ENCODE measurements at places on chromosomes 4 and X.

DNA sequence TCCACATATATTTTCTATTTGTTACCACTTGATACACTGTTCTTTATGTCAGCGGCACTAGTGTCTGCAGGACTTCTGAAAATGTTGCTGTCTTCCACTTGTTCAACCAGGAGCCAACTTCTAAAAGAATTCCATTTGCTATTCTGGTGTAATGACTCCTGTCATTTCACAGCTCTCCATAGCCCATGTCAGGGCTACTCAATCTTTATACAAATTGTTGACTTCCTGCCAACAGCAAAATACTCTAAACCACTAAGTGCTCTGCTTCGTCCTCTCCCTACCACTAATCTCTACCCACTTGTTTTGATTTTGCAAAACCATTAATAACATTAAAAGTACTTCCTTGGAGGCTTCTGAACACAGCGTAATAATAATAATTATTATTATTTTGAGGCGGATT, 7.2 kb downstream of the CTSO start:
- DNase-seq: no peak

DNA sequence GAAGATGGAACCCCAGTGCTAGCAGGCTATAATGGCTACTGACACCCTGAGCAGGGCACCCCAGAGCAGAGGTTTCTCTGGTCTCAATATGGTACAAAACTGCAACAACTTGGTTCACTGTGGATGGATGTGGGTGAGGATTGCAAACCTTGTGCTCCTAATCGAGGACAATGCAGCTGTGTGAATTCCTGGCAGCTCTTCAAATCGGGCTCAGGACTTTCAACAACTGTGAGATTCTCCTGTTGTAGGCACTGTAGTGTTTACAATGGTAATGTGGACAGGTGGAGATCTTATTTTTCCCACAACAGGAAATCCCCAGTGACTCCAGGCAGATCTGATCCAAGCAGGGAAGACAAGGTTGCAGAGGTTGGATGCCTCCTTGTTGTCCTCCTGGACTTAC, 101.5 kb downstream of the RCHY1 start:
- DNase-seq: no peak

DNA sequence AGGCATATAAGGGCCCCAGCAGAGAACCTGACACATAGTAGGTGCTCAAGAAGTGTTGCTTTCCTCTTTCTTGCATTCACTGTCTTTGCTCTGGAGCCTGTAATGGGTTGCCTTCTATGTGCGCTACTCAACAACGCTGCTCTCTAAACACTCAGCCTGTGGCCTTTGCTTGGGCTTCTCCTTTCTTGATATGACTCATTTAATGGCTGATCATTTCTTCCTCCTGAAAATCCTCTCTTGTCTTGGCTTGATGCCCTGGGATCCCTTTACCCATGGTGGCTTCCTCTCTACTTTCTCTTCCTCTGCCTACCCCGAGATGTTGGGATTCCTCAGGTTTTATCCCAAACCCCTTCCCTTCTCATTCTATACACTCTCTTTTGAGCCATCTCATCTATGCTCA, 19.9 kb upstream of the PJA1 start:
- no peak for DNase-seq

GRCh38 chrX:27309406-27309805, 153.7 kb downstream of the PPP4R3C start:
- peak; percentile 79 for DNase-seq

GRCh38 chr4:163755013-163755412, 260.5 kb downstream of the TMA16 start:
- DNase-seq: no peak

GRCh38 chr4:25484243-25484721, 107.2 kb downstream of the ANAPC4 start:
- no peak for DNase-seq

DNA sequence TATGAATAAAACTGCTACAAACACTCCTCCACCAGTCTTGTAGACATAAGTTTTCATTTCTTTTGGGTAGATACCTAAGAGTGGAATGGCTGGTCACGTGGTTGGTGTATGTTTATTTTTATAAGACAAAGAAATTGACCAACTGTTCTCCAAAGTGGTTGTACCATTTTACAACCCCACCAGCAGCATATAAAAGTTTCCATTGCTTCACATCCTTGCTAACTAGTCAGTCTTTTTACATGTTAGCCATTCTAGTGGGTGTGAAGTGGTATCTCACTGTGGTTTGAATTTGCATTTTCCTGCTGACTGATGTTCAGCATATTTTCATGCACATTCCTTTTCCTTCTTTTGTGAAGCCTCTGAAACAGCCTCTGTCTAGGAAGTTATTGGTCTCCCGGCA, 76.2 kb upstream of the ADGRG2 start:
- DNase-seq: no peak

GRCh38 chr4:28227764-28228163, 1367.1 kb downstream of the STIM2 start:
- DNase-seq: no peak

- DNase-seq: no peak
Observed at GRCh38 chr4:22122062-22122461, 173.5 kb upstream of the KCNIP4 start.

DNA sequence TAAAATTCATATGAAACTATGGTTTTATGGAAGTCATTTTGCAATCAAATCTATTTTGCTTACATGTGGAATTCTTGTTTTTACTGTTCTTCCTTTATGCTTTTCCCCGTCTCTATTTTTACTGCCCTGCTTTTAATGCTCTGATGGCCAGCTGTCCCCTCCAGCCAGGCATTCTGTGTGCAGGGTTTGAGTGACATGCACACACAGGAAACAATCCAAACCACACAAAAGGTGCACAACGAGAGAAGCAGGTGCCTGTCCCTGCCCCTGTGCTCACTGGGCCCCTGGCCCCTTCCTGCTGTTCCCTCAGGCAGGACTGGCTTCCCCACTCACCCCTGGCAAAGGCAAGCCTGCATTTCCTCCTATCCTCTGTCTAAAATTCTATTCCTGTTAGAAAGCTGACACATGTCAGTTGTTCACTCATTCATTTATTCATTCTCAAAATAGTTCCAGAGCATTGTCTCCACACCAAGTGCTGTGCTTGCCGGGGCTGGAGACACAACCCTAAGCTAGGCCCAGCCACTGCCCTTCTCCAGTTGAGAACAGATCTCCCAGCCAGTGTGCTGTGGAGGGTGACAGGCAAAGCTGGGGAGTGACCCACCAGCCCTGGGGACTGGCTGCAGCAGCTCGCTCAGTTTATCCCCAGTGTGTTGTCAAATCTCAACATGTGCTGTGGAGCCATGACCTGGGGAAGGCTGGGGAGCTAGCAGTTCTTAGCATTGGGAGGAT, 346.3 kb downstream of the FBXW7 start:
- no peak for DNase-seq

GRCh38 chrX:109378281-109378680, 103.6 kb downstream of the GUCY2F start:
- no peak for DNase-seq

- peak; percentile 51 for DNase-seq
Observed at GRCh38 chr4:156896527-156896926, 75.1 kb downstream of the PDGFC start.

DNA sequence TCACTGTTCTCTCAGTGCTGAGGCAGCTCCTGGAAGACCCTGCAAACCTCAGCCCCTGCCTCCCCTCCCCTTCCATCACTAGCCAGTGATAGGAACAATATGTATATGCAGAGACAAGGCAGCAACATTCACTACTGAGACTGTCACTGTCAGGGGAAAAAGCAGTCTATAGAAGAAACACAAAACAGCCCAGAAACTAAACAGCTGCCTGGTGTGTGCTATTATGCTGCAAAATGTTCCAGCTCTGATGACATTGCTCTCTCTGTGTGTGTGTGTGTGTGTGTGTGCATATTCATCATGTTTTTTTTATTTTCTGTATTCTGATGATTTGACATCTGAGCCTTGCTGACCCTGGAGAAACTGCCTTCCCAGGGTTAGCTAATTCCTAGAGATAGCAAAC, 147.2 kb downstream of the SPATA18 start:
- no peak for DNase-seq

DNA sequence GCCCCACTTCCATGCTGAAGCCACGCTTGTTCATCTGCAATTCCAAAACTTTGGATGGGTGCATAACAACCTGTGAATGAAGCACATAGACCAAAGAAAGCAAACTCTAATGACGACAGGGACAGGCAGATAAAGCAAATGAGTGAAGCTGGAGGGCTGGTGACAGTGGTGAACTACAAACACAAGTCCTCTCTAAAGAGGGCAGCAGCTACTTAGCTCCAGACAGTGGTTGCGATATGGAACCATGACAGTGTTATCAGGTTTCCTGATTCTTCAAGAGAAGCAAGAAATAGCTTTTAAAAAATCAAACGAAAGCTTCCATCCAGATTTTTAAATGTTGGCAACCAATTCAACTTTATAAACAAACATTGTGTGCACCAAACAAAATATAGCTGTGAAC, 23.8 kb downstream of the NOX1 start:
- no peak for DNase-seq

DNA sequence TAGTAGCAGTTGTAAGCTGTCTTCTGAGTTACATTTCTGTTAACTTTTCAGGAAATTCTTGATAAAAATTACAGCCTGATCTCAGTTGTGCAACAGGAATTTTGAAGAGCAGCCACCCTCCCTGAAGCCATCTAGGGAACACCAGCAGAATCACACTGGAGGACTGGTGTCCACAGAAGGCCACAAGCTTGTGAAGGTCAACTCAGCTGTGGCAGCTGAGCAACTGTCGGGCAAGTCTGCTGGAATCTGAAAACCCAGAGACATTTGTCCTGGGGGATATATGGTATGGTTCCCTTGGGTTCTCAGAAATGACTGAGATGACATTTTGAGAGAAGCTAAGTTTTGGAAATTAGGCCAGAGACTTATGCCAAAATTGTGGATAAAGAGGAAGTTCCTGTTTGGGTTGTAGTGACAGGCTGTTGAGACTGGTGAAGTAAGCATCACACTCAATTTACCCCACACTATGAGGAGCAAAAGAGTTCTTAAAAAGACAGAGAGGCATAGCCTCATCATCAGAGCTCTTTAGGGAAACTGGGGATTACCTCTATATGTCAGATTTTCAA, 78.1 kb upstream of the TNIP3 start:
- DNase-seq: no peak

GRCh38 chr4:151522866-151523519, 114.0 kb downstream of the FHIP1A start:
- DNase-seq: no peak

DNA sequence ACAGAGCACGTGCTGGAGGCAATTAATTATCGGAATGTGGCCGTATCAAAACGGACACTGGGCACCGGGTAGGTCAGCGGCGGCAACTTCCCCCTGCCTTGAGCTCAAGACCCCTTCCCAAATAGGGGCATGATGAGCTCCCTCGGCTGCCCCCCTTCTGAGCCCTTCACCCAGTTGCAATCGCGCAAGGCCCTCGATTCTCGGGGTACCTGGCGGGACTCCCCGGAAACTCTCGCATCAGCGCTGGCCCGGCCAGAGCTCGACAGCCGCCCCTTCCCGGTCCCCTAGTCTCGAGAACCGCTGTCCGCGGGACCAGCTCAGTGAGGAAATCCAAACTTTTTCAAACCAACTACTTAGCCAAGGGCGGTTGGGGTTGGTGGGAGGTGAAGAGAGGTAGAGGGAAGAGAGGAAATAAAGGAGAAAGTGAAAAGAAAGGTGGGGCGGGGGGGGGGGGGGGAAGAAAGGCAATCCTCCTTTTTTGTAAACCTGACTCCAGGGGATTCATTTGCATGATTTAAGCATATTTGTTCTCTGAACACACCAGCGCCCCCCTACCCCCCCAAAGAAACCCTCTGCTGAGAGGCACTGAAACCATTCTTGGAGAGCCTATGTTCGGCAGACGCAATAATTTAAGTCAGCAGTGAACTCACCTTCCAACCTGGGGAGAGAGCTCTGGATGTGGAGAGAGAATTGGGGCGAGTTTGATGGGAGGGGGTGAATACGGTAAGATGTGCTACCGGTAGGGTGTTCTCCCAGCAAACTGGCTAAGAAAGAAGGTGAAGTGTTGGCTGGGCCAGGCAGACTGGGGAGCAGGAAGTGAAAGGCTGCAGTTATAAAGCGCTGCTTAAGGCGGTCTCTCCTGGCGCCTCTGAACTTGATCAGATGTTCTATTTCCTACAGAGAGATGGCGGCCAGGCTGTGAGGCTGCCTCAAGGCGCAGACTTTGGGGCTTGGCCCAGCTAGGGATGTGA, 2.0 kb upstream of the ZIC3 start:
- DNase-seq: no peak

DNA sequence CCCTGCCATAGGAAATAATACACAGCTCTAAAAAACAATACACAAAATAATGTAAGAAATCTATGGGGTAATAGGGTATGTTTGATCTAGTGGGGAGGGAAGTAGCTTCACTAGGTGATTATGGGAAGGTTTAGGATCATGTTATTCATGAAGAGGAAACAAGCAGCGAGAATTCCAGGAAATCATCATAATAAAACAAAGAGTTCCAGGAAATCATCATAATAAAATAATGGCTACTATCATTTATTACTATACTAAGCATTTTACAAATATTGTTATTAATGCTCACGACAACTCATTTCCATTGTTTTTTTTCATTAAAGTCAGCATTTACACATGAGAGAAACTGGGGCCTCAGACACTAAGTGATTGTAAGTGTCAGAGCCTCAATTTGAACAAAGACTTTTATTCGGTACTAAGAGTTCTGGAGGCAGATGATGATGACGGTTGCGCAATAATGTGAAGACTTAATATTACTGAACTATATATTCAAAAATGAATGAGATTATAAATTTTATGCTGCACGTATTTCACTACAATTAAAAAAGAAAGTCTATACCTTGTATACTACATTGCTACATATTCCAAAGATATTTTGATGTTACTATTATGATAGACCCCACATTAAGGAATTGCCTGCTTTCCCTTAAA, 12.2 kb upstream of the CXCL8 start:
- DNase-seq: peak; percentile 25

- DNase-seq: no peak
Observed at GRCh38 chr4:76881375-76881774, 16.6 kb downstream of the SOWAHB start.

Data from lung microvascular endothelial cell (primary cell).